ENCODE measurements at places on chromosomes 7 and 10. TPM values are rescaled to one million over a fixed set of nuclear protein-coding genes. Genes with fewer than 3 reads are reported as not detected.
A peak's percentile ranks its signal among the peaks of the same experiment; 100 is the strongest.

DNA sequence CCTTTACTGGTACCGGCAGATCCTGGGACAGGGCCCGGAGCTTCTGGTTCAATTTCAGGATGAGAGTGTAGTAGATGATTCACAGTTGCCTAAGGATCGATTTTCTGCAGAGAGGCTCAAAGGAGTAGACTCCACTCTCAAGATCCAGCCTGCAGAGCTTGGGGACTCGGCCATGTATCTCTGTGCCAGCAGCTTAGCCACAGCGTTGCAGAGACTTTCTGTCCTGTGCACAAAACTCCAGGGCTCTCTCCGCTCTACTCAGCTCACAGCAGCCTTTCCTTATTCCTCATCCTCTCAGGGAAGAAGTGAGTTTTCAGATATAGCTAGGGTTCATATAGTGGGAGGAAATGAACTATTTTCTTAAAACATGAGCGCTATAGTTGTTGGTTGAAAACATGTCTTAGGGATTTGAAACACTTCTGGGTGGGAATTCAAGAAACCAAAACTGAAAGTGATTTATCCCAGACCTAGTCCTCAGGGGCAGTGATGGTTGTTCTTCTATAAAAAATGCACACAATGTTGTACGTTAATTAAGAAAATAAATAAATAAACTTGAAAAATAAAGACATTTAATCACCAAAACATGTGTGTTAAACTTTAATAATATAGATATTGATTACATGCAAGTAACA is 150.2 kb upstream of the PRSS58 start:
- DNase-seq: no peak

HOXA6 gene
- 0.29 TPM for total RNA-seq

DNA sequence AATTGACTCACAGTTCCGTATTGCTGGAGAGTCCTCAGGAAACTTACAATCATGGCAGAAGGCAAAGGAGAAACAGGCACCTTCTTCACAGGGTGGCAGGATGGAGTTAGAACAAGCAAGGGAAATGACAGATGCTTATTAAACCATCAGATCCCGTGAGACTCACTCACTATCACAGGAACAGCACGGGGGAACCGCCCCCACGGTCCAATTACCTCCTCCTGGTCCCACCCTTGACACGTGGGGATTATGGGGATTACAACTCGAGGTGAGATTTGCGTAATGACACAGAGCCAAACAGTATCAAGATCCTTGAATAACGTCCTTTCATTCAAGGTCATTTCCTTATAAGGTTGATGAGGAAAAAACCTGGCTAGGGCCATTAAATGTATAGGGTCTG is 176.6 kb downstream of the TPK1 start:
- no peak for DNase-seq

DNA sequence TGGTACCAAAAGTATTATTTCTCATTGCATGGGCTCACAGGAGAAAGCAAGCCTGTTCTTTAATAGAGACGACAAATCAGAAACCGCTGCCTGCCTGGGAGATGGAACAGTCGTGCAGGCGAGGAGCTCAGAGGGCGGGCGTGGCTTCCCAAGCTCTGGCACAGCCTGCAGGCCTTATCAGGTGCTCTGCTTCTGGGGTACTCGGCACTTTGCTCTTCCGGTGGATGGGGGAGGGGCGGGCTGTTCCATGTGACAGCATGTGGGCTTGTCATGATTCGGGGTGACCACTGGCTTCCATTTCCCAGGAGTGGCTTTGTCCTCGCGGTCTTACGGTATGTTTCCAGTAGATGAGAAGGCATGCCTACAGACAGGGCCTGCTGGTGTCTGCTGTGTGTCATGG is 228.6 kb downstream of the MGMT start:
- DNase-seq: no peak

GRCh38 chr7:3404501-3404900 is 103.4 kb downstream of the SDK1 start:
- DNase-seq: no peak

DNA sequence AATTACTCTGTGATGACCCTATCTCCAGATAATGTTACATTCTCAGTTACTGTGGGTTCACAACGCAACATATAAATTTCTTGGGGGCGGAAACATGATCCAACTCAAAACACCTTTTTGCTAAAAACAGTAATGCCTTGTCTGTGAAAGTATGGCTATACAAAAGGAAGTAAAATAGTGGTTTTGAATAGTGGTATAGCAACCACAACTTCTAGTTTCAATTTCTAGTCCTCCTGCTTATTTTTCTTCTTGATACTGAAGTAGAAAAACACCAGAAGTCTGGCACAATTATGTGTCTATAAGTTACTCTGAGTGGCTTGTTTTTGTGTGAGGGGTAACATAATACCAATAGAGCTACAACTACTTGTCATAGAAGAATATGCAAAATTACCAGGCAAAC is 21.5 kb upstream of the ZNF800 start:
- DNase-seq: no peak

DNA sequence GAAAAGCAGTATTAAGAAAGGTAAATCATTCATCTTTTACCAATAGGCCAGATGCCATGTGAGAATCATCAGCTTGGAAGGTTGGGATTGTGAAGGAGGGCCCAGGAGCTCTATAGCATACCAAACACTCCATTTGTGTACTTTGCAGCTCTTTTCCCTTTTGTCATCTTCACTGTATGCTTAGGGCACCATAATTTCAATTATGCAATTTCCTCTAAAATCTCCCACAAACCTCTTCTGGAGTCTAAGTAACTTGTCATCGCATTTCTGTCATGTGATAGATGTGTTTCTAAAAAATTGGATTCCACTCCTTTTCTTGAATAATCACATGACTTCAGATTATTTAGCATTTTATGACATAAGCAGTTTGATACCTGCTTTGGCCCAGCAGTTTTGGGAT is 17.9 kb downstream of the RPP30 start:
- no peak for DNase-seq

GRCh38 chr7:129073204-129073603 is 18.3 kb upstream of the TNPO3 start:
- no peak for DNase-seq

DNA sequence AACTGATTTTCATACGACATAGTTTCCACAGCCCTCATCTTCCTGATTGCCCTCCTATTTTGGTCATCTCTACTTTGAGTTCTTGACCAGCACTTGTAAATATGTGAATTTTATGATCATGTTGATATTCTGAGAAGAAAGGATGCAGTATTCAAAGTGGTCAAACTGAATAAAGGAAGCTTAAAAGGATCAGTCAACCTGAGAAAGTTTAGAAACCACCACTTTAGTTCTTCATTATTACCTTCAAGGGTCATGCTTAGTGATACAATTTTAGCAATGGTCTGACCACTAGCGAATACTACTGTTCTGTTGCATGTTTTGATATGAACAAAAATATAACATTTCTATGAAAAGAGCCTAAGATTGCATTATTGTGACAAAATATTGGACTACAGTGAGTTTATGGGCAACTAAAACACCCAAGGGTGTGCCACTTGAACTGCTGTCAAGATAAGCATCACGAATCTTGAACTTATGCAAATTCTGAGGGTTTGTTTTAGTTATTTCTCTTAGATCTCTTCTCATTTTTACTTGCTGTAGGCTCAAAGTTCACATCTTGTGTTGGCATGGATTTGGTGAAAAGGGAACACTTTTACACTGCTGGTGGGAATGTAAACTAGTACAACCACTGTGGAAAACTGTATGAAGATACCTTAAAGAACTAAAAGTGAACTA is 247.7 kb downstream of the IPMK start:
- no peak for DNase-seq

TFPI2 gene
- total RNA-seq: 4.0 TPM

ENTPD1 gene
- total RNA-seq: 68.3 TPM

DNA sequence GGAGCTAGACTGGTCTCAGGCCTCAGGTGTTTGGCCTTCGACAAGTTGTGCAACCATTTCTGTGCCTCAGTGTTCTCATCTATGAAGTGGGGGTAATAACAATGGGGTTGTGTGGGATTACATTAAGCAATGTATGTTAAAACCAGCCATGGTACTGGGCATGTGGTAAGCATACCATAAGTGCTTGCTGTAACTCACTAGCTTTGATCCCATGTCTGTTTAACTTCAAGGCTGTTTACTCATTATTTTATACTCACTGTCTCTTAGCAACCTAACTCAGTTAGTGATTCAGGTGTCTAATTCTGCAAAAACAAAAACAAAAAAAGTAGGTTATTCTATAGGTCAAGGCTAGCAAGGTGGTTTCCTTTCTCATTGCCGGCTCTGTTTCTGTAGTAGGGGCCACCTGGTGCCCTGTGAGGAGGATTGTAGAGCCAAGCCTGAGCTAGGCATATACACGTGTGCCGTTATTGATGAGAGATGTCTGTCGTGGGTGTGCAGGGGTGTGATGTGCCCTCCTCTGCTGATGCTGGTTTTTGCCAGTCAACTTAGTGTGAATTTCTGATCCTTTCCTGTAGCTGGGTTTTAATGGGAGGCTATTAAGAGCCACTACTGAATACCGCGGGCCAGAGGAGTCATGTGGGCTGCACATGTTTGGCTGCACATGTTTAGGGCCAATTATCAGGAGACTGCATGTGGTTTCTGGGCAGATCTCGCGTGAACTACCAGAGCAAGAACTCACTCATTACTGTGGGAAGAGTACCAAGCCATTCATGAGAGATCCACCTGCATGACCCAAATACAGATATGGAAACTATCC is 56.2 kb downstream of the EEPD1 start:
- DNase-seq: no peak

DNA sequence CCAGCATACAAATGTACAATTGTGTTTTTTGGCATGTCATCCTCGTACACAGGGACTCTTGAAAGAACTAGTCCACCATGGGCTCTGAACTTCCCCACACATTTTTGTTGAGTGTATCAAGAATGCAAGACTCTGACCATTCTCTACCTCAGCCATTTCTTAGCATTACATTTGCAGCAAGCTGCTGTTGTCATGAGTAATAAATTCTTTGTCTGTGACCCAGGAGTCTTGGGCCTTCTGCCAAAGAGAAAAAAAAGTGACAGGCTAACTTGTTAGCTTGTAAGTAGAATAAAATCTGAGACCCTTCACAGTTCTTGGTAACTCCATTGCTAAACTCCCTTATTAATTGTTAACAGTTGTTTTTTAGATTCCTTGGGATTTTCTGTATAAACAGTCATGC is 542.3 kb upstream of the MBL2 start:
- DNase-seq: no peak

CALHM3 gene
- not detected for total RNA-seq

DNA sequence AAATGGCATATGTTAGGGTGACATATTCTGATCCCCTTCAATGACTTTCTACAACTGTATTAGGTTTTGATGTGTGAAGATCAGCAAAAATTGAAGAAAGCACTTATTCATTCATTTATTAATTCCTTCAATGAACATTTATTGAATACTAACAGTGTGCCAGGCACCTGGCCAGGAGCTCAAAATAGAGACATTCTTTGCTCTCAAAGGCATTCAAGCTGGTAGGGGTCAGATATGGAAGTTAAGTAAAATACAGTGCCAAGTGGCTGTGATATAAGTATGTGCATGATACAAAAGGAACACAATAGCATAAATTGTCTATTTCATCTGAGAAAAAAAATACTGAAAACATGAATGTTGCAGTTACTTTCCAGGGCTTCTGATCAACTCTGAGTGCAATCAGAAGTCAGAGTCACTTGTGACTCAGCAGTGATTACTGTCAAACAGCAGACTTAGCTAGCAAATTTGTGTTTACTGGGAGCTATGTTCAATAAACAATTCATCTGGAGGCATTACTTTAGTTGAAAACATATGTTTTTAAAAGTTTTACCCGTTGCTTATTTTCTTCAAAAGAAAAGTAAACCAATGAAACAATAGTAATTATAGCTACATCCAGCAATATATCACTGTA is 60.4 kb upstream of the CACNB2 start:
- no peak for DNase-seq

MLXIPL gene
- total RNA-seq: 117 TPM

MYL10 gene
- not detected for total RNA-seq

FEZF1 gene
- 0.09 TPM for total RNA-seq

GRCh38 chr7:75691793-75692543 is 46.8 kb downstream of the HIP1 start:
- DNase-seq: no peak

GRCh38 chr10:102752266-102752930 is 8.7 kb downstream of the WBP1L start:
- no peak for DNase-seq

GRCh38 chr10:86178401-86179152 is 188.0 kb downstream of the GRID1 start:
- no peak for DNase-seq

KIF5B gene
- total RNA-seq: 149 TPM

DNA sequence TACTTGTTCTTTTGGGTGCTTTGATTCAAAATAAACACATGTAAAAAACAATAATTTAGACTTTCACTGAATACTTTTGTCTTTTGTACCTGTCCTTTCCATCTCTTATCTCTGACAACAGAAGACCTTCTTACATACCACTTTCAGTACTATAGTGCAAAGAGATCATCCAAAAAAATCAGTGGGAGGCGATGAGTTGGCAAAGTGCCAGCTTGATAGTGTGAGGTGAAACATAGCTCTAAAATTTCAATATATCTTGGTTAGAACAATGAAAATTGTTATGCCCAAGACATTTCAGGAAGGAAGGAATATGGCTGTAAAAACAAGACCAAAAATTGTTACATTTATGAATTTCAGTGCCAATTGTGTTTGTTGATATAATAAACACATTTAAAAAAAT is 390.2 kb upstream of the COBL start:
- DNase-seq: no peak

- DNase-seq: no peak
Observed at GRCh38 chr7:30474893-30475292, 3.7 kb downstream of the NOD1 start.

DNA sequence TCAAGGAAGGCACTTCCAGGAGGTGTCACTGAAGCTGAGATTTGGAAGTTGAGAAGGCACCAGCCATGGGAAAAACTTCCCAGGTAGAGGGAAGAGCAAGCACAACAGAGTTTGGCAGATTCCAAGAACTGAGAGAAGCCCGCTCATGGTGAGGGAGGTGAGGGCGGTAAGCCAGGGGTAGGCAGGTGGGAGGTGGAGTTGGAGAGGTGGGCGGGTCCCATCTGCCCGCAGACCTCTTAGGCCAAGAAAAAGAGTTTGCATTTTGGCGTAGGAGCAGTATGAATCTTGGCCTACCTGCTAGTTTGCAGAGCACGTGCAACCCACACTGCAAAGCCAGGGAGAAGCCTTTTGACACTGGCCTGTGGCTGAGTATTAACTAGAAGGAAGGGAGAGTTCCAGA is 18.8 kb downstream of the FRMPD2 start:
- no peak for DNase-seq

GRCh38 chr10:44186821-44187220 is 198.1 kb downstream of the CXCL12 start:
- no peak for DNase-seq

RAMP3 gene
- total RNA-seq: 23.2 TPM

DNA sequence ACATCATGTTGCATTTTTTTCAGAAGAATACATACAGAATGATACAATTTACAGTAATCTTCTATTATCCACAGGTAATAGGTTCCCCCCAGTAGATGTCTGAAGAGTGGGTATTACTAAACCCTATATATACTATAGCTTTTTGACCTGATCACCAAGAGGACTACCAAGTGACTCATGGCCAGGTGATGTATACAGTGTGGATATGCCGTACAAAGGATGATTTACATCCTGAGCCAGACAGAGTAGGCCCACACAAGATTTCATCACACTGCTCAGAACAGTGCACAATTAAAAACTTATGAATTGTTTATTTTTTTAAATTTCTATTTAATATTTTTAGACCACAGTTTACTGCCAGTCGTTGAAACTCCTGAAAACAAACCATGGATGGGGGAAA is 70.6 kb downstream of the STEAP1B start:
- DNase-seq: no peak

- peak; percentile 57 for DNase-seq
Observed at GRCh38 chr10:122054048-122055025, 65.4 kb downstream of the TACC2 start.

GRCh38 chr10:99875473-99875872 is 93.0 kb downstream of the ABCC2 start:
- DNase-seq: no peak

WNT8B gene
- total RNA-seq: not detected

TUBB8 gene
- total RNA-seq: not detected

All from mucosa of gallbladder (tissue), 1 donor.